Omental fat pad (tissue), 4 donors: ENCODE measurements at places on chromosomes 12 and 14.

- DNase-seq: no peak
These were observed 77.2 kb downstream of the BAZ1A start for GRCh38 chr14:34797747-34798583.

DNA sequence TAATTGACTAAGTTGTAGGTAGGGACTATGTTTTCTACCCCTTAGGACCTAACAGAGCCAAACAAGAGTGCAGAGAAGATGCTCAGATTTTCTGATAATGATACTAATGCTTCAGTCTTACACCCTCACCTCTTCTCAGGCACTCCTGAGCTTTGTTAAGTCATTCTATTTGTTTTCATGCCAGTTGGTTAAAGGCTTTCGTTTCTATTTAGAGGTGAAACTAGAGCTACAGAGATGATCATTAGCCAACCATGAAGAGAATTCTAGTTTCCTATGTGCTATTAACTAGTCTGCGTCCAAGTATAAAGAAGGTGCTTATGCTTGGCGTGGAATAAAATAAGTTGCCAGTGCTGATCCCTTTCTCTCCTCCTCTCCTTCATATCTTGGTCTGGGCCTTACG is 34.6 kb upstream of the PYGL start:
- no peak for DNase-seq

GRCh38 chr12:117967043-117967442 is 1.7 kb downstream of the KSR2 start:
- no peak for DNase-seq

GRCh38 chr12:105352940-105353635 is 22.6 kb downstream of the C12orf75 start:
- no peak for DNase-seq

GRCh38 chr12:23884909-23885308 is 64.6 kb downstream of the SOX5 start:
- DNase-seq: no peak
